ENCODE measurements at places on chromosomes 5 and 9.

GRCh38 chr9:74721696-74722660, 165.7 kb downstream of the TRPM6 start:
- no peak for DNase-seq

GRCh38 chr5:68251804-68252522, 36.4 kb downstream of the PIK3R1 start:
- no peak for DNase-seq

DNA sequence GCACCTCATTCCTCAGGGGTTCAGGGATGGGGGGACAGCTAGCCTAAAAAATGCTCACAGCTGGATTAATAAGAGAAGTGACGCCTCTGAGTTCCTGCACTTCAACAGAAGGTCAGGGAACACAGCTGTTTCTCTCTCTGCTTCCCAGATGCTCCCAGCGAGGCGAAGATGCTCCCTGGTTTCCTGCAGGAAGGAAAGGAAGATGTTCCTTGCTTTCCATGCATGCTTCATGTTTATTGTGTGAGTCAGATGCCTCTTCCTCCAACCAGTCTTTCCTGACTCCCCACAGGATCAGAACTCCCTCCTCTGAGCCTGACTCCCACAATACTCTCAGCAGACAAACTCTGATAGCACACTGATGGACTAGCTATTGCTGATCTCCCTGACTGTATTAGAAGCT, 71.9 kb downstream of the MFAP3 start:
- no peak for DNase-seq

GRCh38 chr5:32627219-32627870, 42.0 kb downstream of the SUB1 start:
- DNase-seq: no peak

GRCh38 chr5:135030123-135030955, 3.7 kb downstream of the PITX1 start:
- no peak for DNase-seq

DNA sequence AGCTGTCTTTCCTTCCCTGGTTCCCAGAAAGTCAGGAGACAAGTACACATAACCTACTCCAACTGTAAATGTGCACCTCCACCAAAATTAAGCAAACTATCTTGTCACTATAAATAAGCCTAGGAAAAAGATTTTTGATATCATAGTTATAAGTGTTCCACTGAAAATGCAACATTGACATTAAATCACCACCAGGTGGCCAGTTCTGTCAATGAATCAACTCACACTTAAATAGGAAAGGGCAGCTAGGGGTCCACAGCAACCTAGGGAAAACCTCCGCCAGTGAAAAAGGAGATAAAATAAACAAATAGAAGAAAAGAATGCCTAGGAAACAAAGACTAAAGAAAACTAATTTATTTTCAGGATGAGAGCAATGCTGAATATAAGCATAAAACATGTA, 243.0 kb upstream of the PTPRD start:
- DNase-seq: no peak
